ENCODE measurements at places on chromosomes 13 and 19.

DNA sequence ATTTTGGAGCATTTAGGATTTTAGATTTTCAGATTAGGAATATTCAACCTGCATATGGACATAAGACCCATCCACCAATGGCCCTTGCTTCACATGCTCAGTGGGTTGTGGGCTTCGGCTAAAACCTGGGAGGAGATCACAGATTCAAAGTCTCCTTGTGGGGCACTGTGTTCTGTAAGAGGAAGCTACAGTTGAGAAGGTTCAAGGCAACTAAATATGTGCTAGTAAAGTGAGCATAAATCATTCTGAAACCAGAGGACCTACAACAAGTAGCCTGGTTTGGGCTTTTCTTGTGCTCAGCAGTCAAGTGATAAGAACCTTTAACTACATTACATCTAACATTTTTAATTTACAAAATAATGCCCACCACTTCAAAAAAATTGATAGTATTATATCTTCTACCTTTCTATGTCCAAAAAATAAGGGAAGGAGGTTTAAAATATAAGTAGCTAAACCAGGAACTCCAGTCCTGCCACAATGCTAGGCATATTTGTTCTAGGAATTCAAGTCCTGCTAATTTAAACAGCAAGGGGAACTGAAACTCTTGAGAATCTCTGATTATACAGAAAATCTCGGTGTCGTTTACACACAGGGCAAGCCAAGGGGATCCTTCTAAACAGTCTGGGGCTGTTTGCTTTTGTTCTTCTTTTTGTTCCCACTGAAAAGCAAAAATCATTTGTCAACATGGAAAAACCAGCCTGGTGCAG is 36.6 kb downstream of the FOXO1 start:
- no peak for DNase-seq

- DNase-seq, result no peak
These were observed 127.2 kb upstream of the UBL3 start for GRCh38 chr13:29977476-29978120.

DNA sequence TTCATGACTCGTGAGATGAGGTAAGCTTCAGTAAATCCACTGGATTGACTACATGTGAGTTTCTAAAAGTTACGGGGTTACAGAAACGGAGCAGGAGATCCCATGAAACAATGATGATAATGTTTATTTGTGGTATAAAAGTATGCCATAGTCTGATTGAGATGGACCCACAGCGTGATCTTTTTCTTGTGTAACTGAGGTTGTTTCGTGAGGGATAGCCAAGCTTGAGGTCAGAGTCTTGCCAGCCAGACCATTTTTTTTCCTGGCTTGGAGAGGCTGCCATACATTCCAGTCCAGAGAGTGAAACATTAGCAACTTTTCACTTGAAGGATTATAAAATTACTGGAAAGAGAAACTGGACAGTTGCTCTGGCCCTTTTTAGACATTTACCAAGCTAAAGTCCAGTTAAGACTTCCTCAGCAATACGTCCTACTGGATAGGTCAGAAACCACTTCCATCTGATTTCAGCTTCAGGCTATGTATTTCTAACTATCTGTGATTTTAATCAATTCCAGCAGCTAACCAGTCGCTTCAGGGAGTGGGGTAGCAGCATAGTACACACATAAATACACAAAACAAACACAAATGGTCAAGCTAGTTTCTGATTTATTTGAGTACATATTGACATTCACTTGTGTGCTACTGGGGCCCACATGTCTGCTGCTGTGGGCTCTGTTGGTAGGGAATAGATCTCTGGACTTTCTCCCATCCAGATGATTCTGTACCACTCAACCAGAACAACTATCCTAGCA is 194.6 kb downstream of the POSTN start:
- DNase-seq, result no peak

DNA sequence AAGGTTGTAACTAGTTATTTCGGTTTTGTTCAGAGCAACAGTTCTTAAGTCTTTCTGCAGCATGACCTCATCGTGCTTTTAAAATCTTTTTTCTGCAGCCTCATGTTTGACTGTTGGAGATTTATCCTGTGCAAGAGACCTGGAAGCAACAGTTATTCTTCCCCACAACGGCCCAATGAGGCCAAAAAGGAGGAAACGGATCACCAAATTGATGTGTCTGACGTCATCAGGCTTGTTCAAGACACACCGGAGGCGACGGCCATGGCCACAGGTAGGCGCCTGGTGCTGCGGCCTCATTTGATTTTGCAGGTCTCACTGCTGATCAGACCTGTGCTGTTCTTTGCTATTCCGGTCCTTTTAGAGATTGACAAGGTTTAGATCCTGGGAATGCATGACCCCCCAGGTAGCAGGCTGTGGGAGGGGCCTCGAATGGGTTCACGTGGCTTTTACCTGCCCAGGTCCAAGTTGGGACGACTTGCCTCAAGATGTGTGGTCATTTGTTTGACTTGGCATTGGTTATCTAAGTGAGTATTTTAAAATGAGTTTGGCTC is 66.8 kb upstream of the MCF2L start:
- no peak for DNase-seq

DNA sequence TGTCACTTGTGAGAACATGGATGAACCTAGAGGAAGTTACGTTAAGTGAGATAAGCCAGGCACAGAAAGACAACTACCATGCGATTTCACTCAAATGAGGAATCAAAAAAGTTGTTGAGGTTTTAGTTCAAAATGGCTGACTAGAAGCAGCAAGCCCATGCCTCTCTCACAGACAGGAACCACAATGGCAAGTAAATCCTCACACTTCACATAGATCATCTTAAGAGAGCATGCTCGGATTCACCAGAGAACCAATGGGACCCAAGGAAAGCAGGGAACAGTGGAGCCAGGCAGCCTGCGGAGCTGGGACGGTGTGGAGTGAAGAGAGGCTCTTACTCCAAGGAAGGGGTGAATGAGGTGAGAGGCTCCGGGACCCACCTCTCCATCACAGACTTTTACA is 581.0 kb downstream of the UQCRFS1 start:
- no peak for DNase-seq

GRCh38 chr19:14507704-14508542 is 10.3 kb downstream of the DNAJB1 start:
- no peak for DNase-seq

DNA sequence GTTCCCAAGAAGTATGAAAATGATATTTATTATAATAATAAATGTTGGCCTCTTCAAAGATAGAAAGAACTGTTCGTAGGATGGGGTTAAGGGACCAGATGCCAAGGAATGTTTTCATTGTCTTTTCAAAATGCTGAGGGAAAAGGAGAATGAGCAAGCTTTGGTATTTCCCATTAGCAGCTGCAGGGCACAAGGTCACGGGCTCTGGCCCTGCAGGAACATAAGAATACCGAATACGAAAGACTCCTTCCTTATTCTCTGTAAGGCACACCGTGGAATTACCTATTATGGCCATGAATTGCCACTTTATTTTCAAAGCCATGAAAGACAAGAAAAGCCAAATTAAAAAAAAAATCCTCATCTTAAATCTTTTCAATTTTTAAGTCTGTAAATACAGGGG is 49.6 kb upstream of the OLFM4 start:
- no peak for DNase-seq

DNA sequence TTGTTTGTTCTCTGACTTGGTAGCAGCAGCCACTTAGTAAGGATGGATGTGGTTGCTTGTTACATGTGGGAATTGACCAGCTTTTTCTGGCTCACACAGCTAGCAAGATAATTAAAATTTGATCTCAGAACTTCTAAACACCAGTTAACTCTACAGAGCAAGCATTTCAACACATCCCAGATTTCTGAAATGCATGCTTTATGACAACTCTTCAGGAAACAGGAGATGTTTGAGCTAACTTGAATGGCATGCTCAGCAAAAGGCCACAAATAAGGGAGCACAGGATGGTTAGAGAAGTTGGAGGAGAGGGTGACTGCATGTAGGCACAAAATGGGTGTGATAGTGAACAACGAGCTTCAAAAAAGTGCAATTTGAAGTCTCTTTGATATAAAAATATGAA is 167.1 kb upstream of the SPRY2 start:
- no peak for DNase-seq

- DNase-seq, result no peak
These were observed 2.8 kb upstream of the ANGPTL8 start for GRCh38 chr19:11236324-11237301.

DNA sequence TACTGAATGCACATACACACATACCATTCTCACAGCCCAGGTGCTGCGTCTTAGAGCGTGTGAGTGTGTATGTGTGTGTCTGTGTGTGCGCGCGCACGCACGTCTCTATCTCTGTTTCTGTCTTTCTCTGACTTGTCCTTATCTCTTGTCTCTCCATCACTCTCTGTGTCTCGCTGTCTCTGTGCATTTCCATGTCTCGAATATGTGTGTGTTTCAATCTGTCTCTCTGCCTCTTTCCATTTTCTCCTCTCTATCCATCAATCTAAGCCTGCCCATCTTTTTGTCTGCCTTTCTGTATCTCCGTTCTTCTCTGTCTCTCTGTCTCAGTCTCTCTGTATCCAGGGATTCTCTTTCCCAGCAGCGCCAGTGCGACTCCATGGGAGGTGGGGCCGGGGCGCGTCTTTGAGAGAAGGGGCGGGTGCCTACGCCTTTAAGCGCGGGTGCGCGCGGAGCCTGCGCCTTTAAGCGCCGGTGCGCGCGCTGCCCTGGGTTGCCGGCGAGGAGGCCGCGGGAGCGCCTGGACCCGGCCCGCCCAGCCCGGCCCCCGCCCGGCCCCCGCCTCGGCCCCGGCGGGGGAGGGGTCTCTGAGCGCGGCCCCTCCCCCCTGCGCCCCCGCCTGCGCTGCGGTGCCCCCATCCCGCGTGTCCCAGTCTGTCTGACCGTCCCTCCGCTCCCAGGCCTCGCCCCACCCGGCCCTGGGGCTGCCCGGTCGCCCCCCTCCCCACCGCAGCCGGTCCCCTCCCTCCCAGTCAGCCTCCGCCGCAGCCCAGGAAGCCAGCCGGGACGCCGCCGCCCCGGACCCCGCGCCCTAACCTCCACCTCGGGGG is at the start of gene LRFN3:
Gene LRFN3 (plus strand): TSS at position 464 of the 827 bp plus-strand sequence. CDS start 3,052 bp downstream, outside the sequence.
- DNase-seq, result peak; percentile 52

DNA sequence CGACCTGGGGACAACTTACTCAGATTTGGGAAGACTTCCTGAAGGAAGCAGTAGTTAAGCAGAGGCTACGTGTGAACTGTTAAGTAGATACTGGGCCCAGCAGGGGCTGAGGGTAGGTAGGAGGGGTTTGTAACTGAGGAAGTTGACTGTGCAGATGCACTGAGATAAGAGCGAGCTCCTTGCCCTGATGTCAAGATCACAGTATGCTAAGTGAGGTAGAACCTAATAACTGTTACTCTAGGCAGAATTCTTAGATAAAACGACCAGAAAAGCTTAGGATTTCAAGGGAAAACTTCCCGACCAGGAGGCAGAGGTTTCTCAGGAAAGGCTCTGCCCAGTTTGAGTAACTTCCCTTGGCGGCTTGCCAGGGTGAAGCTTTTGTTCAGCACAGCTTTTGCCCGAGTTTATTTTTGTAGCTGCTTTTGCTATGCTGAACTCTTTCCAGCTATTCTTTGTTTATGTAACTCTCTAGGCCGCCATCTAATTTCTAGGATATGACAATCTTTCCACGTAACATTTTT is 632.1 kb downstream of the DIAPH3 start:
- DNase-seq, result no peak

DNA sequence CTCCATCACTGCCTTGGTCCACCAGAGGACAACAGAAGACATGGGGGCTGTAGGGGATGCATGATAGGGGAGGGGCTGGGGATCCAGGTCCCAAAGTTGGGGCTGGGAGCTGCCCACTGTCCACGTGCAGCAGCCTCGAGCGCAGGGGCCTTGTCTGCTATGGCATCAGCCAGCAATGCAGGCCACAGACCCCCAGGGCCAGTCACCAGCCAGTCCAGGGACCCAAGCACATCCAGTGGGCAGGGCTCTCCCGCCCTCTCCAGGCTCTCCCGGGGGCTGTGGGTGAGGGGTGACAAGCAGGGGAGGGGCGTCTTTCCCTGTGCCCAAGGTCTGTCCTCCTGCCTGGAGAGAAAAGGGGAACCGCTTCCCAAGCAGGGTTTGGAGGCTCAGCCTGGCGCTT is 32.8 kb downstream of the PEPD start:
- no peak for DNase-seq

- DNase-seq, result no peak
These were observed 19.8 kb upstream of the GNA15 start for GRCh38 chr19:3115916-3116602.

GRCh38 chr19:6413721-6414643 is 10.6 kb downstream of the KHSRP start:
- DNase-seq, result no peak

- no peak for DNase-seq
These were observed 7.1 kb downstream of the KLK6 start for GRCh38 chr19:50962245-50962644.

DNA sequence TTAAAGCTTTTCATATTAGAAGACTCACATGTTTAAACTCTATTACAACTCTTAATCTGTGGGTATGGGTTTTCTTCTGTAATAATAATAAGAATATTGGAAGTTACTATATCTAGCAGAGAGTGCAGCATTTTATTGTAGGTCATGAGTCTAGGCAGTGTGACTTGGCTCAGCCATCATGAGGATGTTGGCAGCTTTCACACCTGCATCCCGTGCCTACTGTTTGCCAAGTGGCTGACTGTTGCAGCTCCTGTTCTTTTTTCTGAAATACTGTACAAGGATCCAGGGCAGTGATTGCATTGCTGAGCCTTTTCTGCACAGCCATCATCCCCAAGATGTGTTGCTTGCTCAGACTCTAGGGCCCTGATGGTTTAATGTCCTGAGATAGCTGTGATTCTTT is 47.4 kb downstream of the MTUS2 start:
- no peak for DNase-seq

DNA sequence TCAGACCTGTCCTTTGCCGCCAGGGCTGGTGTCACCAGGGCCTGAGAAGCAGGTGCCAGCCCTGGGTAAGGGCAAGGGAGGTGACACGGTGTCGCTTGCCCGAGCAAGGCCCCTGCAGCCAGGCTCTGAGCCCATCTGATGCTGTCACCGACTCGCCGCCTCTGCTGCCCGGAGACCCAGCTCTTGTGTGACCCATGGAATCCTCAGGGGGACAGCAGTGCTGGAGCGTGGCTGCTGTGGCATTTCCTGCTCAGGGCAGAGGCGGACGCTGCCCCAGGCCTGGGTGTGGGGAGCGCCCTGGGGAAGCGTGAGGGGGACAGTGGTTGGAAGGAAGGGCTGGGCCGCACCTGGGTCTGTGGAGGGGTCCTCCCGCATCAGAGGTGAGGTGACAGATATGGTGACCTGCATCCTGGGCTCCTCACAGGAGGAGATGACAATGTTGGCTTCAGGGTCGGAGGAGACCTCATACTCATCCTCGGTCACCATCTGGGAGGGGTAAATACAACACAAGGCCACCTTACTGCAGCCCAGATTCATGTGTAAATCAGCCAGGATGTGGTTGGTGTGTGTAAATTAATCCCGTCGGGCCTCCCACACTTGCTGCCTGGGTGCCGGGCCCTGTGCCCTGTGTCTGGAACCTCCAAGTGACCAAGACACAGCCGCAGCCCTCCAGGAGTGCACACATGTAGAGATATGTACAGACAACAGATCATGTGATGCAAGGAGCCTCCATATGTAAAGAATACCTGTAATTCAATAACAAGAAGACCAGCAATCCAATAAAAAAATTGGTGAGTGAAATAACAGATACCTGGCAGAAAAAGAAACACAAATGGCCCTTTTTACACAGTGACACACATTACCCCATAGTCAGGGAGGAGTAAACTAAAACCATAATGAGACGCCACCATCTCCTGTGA is 27.6 kb upstream of the MATK start:
- peak; percentile 42 for DNase-seq

- no peak for DNase-seq
These were observed 469.8 kb downstream of the DCT start for GRCh38 chr13:94009701-94010100.

- DNase-seq, result no peak
These were observed 255.7 kb upstream of the KLHL1 start for GRCh38 chr13:70363991-70364390.

Measured in CD4-positive, alpha-beta T cell treated with Interleukin-10 for 1 hour (primary cell).